Activated CD4-positive, alpha-beta T cell treated with anti-CD3 and anti-CD28 coated beads, Interleukin-2, Interleukin-6, amounts not matched to agents 100 ng/mL and 50 ng/mL, durations not matched to agents 16 hours and 8 hours (primary cell): ENCODE measurements at places on chromosomes 1 and 21.

DNA sequence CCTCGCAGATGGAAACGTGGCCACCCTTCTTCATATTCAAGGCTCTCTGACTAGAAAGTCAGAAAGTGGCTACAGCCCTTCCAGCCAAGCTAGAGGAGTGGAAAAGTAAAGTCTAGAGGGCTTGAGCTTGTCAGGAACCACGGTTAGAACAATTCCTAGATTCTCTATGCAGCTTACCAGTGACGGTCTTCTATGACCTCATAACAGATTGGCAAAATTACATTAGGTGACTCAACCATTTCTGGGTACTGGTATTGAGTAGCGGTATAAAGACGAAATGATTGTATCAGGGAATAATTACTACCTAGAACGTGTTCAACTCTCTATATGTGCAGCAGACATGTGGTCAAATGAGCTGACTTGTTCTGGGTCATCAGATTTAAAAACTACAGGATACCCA lies 155.0 kb upstream of the RUNX1 start:
- no peak for DNase-seq

DNA sequence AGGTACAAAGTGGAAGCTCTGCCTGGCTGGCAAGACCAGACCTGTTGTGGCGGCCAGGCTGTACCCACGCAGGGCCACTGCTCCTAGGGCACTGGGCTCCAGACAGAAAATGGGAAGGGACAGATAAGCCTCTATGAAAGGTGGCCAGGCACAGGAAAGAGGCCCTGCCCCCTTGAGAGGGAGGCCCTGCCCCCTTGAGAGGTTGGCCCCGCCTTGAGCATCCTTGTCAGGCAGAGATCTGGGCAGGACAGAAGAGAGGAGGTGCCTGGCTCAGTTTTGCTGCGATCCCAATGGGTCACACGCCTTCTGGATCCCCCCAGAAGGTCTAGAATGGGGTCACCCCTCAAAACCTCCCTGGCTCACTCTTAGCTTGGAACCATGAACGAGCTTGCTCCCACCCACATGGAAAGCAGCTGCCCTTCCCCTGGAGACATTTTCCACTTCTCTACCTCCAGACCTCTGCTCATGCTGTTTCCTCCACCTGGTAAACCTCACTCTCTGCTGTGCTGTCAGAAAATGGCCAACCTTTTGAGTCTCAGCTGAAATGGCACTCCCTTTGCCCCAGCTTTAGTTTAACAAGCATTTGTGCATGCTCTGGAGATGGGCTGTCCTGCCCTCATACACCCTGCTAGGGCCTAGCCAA lies 17.5 kb upstream of the ECE1 start:
- no peak for DNase-seq

DNA sequence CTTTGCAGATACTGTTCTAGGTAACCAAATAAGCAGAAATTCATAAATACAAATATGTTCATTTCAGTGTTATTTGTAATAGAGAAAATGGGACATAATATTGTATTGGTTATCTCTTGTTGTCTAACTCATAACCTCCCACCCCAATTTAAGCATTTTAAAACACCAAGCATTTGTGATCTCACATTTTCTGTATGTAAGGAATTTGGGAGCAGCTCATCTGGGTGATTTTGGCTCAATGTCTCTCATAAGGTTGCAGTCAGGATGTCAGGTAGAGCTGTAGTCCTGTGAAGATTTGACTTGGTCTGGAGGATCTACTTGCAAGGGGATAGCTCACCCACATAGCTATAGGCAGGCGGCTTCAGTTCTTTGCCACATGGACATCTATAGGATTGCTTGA lies 29.5 kb downstream of the CEP350 start:
- DNase-seq, result no peak

- DNase-seq, result no peak
These were observed 4.9 kb downstream of the CSTB start for GRCh38 chr21:43771199-43771675.

- no peak for DNase-seq
These were observed 37.3 kb upstream of the ACTL8 start for GRCh38 chr1:17717594-17718535.

DNA sequence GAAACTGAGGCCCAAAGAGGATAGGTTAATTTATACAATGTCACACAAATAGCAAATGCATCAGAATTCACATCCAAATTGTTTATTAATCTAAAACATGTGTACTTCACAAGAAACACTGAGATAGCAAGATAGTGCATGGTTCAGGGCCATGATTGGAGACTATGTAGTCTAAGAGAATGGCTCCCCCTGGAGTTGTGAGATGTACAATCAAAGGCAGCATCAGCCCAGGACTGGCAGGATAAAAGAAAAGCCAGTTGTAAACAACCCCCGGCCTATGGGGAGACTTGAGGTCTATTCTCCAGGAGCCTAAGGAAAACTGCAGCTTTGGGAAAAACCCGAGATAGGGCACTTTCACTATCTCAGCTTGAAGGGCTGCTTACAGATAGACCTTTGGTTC lies 511.0 kb downstream of the OMA1 start:
- DNase-seq, result no peak

GRCh38 chr1:17839641-17840196 lies 84.6 kb downstream of the ACTL8 start:
- no peak for DNase-seq

- DNase-seq, result no peak
These were observed 84.0 kb downstream of the FMO4 start for GRCh38 chr1:171397851-171398469.

DNA sequence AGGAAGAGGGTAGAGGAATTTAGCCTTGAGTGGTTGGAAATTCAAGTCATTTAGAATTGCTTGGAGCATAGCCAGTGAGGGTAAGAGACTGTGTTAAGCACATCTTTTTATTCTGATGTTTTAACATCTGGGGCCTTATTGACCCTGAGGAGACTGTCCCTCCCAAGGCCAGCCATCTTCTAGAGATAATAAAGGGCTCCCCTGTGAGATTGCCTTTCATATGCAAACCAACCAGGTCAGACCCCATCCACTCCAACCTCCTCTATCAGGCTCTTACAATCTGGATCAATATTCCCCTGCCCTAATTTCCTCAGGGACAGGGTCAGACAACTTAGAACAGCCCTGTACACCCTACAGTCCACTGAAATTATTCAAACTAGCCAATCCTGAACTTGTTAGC lies 93.8 kb downstream of the ATP1B1 start:
- no peak for DNase-seq

DNA sequence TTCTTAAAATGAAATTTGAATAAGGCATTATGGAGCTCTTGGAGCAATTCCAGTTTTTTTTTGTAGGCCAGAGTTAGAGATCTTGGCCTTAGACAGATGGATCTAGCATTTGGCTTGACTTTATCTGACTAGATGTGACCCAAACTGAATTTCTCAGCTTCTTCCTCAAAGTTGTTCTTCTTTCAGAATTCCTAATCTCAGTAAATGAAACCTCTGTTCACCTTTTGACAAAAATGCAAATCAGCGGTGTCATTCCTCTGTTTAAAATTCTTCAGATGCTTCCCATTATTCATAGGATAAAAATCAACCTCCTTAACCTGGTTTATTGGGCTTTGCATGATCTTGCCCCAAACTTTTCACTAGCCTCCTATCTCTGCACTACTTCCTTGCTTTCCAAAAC lies 177.6 kb downstream of the RASAL2 start:
- no peak for DNase-seq

DNA sequence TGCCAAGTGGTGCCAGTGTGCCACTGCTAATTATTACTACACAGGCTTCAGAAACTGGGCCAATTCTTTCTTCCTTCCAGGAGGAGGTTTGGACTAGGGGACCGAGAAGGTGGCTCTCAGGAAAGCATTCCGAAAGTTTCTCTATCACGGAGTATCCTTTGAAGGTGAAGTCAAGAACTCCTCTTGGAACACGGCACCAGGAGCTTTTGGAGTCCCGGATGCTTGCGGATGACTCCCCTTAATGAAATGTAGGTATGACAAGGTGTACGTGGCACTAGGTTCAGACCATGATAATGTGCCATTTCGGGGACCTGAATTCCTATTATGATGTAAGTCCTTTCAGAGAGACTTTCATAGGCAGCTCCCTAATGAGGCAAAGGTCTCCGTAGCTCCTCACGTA lies 634.1 kb downstream of the KIF26B start:
- DNase-seq, result no peak

DNA sequence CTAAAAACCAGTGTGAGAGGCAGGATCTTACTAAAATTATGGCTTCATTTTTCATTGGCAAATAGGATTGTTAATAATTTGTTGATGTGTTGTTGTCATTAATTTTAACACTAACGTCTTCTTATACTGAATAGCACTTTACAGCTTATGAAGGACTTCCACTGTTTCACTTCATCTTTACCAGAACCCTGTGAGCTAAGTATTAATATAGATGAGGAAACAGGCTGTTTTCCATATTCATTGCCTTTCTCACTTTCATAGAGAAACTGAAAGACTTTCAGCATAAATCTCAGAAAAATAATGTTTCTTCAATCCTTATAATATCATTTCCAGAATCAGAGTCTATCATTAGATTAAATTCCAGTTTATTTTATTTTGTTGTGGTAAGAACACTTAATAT lies 8.5 kb downstream of the MAP10 start:
- DNase-seq, result no peak

DNA sequence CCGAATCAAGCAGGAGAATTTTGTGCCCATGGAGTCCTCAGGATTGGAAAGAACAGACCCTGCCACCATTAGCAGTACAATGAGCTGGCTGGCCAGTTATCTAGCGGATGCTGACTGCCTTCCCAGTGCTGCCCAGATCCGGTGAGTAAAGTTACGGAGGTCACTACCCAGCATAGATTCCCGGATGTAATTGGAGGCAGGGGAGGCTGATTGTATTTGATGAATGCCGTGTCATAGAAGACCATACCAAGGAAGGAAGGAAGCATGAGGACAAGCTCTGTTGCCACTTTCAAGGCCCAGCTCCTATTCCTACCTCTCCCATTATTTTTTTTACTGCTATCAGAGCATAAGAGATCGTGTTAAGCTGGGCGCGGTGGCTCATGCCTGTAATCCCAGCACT lies 26.2 kb upstream of the VAMP3 start:
- DNase-seq, result no peak

GRCh38 chr21:14095056-14095455 lies 115.7 kb downstream of the LIPI start:
- no peak for DNase-seq
